ENCODE measurements at places on chromosomes 5 and 9. TPM values are rescaled to one million over a fixed set of nuclear protein-coding genes. Genes with fewer than 3 reads are reported as not detected.

- no peak for DNase-seq
These were observed 4.5 kb upstream of the GRHPR start for GRCh38 chr9:37417857-37418618.

DNA sequence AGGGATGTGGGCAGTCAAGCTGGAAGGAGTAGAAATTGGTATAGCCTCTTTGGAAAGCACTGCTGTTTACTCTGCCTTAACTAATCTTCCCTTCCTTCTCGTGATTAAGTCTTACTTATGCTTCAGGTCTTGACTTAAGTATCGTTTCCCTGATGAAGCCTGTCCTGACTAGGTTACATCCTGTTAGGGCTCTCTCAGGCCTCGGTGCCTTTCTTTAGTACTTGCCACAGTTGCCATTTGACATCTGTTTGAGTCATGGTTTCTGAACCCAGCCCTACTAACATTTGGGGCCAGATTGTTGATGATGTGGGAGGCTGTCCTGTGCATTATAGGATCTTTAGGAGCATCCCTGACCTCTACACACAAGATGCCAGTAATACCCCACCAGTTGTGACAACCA lies 94.4 kb downstream of the GAPVD1 start:
- DNase-seq: no peak

Gene HDAC3
- polyA plus RNA-seq: 121 TPM

DNA sequence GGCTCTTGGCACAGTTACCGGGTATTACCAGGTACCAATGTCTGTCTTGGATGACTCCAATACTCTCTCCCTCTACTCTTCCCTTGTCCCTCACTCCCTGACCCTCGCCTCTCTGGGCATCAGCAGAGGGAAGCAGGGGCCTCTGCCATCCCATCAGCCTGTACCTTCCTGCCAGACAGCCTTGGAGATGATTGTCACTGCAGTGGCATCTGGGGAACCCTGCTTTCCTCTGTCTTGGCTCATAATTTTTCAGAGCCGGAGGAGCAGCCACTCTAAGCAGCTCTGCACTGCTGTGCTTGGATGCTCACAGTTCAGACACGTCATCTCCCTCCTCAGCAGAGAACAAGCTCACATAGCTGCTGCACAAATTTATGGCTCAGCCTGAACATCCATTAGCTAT lies 274.1 kb downstream of the SMARCA2 start:
- DNase-seq: no peak

Gene IFNA8
- not detected for polyA plus RNA-seq

Gene LVRN
- 1.7 TPM for polyA plus RNA-seq

Gene IFNA21
- polyA plus RNA-seq: not detected

GRCh38 chr5:172719211-172719610 lies 51.8 kb downstream of the DUSP1 start:
- no peak for DNase-seq

GRCh38 chr9:128124873-128125579 lies 2.5 kb downstream of the PTGES2 start:
- DNase-seq: no peak

DNA sequence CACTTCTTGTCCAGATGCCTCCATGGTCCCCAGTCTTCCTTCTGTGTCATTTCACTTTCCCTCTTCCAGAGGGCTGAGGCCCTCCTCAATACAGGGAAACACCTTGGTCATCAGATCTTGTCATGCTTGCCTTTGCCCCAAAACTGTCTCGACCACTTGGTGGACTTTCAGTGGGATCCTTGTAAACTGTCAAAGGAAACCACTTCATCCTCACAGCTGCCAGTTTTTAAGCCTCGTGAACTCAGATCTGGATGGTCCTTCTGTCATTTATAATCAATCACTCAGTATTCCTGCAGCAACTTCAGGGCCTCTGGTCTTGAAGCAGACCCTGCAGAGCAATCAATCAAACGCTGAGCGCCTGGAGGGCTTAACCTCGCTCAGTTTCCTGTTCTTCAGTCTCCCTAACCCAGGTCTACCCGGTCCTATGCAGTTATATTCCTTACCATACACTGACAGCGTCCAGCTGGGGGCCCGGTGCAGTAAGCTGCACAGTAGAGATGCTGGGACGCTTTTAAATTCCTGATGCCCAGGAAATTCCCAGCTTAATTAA lies 74.6 kb downstream of the GOLPH3 start:
- no peak for DNase-seq

GRCh38 chr9:128420651-128421481 lies at the start of gene CERCAM:
TSS of gene CERCAM (plus strand) at chr9:128420857. CDS start at chr9:128420878, 21 bp downstream.
- no peak for DNase-seq

Gene CDC20B
- 0.74 TPM for polyA plus RNA-seq

DNA sequence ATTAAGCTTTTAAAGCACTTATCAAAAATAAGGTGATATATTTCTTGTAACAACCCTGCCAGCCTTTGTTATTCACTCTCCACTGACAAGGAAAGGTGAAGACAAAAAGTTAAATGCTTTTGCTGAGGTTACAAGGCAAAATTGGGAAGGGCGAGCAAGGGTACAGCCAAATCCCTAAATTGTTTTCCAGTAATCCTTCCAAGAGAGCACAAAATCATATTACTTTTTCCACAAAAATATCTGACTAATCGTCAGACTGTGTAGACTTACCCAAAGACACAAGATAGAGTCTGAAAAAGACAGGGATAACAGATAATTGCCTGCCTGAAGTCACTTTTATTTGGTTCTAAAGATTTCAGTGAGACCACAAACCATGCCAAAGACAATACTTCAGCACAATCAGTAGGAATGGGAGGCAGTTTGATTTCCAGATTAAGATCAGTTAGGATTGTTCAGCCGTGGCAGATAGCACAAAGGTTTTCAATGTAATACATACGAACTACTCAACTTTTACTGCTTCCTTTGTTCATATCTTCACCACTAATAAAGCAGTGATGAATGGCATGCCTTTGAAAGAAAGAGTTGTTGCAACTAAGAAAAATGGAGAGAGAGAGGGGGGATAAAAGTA lies 383.8 kb upstream of the TUSC1 start:
- no peak for DNase-seq

Measured in left renal cortex interstitium (tissue), 4 donors.